M059J (cell line): ENCODE measurements at places on chromosomes 16 and 17. TPM values are rescaled to one million over a fixed set of nuclear protein-coding genes. Genes with fewer than 3 reads are reported as not detected.

BOLA2B gene
- 397 and 526 TPM in 2 replicates for total RNA-seq

DNA sequence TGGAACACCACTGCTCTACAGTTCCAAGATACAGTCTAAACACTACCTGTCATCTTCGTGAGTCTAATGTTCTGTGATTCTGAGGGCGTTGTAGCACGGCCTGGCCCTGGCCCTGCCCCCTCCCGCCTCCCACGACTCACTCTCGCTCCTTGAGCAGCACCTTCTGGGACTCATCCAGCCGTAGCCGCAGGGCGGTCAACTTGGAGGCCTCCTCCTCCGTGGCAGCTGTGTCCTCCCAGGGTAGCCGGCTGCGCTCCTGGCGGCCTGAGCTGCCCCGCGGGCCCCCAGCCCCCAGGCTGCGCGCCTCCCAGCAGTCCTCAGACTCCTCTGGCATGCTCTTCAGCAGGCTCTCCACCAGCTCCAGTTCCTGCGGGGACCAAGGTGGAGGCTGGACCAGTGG is 10.6 kb downstream of the CCDC102A start:
- no peak for DNase-seq

TANGO6 gene
- 7.8 and 19.7 TPM in 2 replicates for total RNA-seq

- peak; percentile 38 for DNase-seq
Measured at GRCh38 chr16:57984443-57985203, 13.7 kb upstream of the CNGB1 start.

DNA sequence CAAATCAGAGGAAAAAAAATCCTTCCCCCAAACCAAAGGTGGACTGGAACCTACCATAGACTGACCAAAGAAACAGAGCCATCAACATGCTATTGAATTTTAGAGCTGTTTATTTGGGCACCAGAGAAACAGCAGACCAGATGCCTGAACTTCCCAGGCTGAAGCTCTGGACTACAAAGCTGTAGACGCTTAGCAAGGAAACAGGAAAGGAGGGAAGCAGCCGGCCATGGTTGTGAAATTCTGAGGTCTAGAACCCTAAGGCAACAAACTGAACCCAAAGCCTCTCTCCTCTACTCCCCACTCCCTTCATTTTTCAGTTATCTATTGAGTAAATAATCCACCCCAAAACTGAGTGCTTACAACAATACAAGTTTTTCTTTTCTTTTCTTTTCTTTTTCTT is 45.4 kb upstream of the MEIOC start:
- DNase-seq, result no peak

GRCh38 chr17:44850612-44851011 is 2.9 kb downstream of the HIGD1B start:
- DNase-seq, result no peak

DNA sequence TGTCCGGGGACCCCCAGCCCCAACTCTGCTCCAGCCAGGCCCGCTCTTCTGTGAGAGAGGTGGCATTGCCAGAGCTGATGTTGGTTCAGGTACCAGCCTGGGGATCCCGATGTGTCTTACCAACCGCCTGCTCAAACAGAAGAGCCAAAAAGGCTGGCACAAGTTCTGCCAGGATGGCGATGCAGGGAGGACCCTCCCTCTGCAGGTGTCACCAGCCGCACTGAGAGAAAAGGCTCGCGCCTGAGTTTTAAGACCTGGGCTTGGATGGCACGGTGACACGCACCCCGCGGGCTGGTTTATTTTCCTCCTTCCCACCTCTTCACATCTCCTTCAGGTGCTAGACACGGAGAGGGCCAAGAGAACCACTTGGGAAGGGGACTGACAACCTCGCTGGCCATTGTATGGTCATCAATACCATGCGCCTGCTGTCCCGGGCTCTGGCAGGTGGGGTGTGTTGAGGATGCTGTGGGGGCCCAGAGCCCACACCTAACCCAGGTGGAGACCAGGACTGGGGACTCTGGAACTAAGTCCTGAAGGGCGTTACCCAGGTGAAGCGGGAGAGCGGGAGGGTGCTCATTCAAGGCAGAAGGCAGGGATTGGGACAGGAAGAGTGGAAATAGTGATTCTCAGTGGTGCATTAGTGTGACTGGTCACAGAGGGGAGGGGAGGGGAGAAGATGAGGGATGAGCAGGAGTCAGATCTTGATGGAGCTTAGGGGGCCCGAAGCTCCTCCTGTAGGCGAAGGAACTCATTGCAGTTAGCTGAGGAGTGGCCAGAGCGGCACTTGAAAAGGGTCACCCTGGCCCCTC is 16.3 kb downstream of the FOXJ1 start:
- peak; percentile 13 for DNase-seq
